Amygdala (tissue), 56 donors: ENCODE measurements at places on chromosomes 13 and 19.
A peak's percentile ranks its signal among the peaks of the same experiment; 100 is the strongest.

DNA sequence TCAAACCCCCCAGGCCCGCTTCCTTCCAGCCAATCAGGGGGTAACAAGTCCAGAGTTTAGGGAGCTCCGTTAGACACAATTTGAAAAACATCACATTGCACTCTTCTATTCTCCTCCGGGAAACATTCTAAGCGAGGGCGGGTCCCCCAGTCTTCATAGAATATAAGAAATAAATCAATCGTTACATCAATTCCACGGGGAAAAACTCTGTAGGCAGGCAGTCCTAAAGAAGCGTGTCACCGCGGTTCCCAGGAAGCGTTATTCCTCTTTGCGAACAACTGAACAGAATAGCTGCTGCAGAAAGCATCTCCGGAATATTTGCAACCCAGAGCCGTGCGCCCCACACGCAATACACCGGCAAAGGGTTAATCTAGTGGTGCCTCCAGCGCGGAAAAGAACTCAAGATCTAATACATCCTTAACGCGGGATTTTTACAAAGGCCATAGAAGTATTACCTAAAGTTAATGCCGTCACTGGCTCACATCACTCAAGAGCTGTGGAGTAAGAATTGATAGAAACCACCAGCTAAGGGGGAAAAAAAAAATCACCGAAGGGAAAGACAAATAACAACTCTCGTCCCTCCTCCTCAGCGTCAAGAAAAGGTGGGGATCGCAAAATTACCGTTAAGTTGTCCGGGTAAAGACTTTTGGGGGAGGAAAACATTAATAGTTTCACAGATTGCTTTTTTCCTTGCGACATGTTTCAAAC, 65.1 kb downstream of the KCNRG start:
- peak; percentile 28 for DNase-seq

DNA sequence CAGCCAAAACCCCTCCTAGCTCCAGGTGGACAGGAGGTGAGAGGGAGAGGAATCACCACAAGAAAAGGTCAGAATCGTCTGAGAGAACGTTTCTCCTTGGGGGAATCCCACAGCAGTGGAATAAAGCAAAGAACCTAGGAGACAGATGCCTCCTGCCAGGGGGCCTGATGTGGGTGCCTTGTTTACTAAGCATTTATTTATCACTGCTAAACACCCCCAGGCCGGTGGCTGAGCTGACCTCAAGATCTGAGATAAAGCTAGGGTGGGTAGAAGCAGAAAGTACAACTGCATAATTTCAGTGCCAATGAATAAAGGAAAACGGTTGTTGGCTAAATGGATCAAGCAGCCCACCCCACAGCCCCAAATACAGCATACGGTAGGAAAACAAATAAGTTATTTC, 33.9 kb upstream of the ATP11A start:
- DNase-seq = no peak

GRCh38 chr19:31226151-31226935, 122.9 kb downstream of the TSHZ3 start:
- no peak for DNase-seq

GRCh38 chr19:2477732-2478191, 1.8 kb downstream of the GADD45B start:
- peak; percentile 13 for DNase-seq

DNA sequence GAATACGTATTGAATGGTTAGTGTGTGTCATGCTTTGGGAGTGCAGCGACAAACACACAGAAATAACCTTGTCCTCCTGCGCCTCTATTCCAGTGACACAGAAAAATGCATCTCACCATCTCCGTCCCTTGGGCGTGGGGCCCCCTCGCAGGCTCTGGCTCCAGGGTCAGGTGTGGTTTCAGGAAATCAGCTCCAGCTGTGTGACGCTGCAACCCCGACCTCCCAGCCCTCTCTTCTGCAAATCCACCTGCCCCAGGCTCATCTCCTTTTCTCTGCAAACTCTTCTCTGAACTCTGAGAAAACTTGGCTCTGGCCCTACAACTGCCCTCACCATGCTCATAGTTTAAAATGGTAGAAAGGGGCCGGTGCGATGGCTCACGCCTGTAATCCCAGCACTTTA, 51.3 kb upstream of the ZNF536 start:
- no peak for DNase-seq

GRCh38 chr13:74258961-74259360, 124.8 kb upstream of the KLF12 start:
- DNase-seq = no peak

DNA sequence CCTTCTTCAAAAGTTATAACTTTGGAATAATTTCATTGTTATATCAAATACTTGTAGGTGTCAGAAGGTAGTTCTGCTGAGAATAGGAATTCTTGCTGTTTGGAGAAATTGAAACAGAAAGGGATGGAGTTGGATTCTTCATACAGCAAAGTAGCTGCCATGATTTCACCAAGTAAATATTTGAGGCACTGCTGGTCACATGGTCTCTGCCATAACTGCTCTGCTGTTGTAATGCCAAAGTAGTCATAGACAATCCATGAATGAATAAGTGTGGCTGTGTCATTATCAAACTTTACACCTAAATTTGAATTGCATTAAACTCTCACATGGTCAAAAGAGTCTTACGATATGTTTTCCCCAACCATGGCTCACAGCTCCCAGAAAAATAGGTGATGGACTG, 308.6 kb downstream of the GPC6 start:
- DNase-seq = no peak
